ENCODE measurements at places on chromosomes 1 and 21.

DNA sequence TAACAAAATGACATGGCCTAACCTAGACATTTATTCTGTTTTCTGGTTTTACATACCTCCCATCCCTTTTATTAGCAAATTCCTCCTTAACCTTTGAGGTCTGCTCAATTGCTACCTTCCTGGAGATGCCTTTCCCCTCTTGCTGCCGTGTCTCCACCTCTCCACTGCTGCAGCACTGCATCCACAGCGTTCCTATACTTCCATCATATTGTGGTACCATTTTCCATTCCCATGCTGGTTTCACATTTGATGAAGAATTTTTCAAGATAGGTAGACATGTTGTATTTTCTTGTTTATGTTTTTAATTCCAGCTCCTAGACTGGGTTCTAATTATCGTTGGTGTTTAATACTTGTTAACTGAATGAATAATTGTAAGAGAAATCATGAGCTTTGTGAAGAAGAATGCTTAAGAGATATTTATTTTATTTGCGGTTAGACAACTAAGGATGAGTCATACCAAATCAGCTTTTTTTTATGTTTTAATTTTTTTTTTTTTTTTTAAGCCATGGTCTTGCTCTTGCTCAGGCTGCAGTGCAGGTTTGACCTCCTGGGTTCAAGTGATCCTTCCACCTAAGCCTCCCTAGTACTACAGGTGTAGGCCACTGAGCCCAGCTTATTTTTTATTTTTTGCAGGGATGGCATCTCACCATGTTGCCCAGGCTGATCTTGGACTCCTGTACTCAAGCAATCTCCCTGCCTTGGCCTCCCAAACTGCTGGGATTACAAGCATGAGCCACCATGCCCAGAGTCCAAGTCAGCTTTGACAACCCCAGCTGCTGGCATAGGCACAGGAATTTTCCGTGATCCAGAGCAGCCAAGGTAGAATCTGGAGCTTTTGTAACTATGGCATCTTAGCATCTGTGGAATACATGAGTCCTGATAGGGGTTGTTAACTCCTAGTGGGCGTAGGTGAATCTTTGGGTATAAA is 44.0 kb downstream of the ATP6V1G3 start:
- DNase-seq, result no peak

DNA sequence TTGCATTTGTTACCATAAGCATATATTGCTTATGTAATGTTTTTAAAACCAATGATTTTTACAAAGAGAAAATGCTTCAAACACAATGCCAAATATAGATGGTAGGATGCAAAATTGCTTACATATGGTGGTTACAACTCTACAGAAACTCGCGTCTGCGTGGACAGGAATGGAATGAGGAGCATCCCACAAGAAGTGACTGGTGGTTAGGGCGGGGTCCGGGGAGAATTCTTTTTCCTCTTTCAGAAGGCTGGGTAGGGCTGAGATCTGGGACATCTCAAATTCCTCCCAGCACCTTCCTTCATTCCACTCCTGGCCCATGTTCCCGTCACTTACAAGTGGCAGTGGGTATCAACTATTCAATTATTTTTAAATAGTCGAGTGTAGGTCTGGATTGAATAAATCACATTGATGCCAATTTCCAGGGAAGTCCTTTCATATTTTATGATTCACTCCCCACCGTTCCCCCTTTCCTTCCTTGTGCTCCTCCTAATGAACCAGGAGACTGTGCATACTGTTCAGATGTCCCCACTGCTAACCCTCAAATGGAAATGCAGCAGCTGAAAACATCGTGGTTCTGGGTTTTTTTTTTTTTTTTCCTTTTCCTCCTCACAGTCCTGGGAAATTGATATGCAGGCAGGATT is 174.5 kb upstream of the POU3F1 start:
- no peak for DNase-seq

DNA sequence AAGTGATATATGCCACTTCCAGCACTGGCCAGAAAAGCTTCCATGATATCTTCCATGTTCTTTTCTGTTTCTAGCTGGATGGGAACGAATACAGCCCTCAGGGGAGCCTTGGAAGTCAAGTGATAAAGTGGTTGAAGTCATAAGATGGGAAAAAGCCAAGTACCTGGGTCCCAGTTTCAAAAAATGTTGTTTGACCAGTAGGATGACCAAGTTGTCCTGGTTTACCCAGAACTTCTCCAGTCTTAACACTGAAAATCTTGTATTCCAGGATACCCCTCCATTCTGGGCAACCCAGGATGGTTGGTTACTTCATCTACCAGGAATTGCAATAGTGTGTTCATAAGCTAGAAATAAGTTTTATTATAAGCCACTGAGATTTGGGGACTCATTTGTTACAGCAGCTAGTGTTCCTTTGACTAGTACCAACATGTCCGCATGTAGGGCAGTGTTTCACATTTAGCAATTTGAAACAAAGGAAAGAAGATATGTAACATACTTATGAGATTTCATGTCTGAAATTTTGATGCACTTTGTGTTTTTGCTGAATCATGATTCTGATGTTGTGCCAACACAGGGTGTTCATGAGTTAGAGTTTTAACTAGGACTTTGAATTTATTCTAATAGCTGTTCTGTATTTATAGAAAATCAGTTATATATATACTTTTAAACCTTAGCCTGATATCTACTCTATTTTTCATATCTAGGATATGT is 139.9 kb downstream of the TPR start:
- DNase-seq, result no peak

DNA sequence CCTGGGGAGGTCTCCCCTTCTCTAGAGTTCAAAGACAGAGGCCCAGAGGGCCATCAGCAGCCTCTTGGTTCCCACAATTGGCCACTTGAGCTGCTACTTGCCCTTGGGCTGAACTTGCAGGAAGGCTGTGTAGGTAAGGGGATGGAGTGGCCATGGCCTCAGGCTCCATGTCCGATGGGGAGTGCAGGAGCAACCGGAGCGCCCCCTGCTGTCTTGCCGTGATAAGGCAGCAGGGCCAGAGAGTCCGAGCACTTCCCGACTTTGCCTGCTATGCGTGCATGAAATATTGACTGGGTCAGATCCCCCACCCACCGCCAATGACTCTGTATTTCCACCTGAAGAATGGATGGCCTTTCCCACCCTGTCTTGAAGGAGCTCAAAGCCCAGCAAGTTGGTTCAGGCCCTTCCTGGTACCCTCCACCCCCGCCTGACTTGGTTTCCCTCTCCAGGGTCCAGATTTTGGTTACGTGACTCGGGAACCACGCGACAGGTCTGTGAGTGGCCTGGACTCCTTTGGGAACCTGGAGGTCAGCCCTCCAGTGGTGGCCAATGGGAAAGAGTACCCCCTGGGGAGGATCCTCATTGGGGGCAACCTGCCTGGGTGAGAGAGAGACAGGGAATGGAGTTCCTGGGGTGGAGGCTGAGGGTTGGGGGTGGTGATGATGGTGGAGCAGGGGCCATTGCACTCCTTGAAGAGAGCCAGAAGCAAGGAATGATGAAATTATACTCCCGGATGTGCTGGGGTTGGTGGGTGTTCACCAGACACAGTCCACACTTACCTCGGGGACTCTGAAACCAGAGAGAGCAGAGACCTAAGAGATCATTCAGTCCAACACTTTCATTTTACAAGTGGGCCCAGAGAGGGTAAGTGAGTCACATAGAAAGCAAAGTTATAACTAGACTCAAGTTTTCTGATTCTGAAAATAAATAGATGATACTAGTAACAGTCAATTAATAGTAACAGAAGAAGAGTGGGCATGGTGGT is 25.6 kb downstream of the PADI3 start:
- DNase-seq, result peak; percentile 8

- DNase-seq, result no peak
Measured at GRCh38 chr1:81304187-81304586, 496.5 kb upstream of the ADGRL2 start.

GRCh38 chr1:196128835-196129234 is 479.4 kb downstream of the KCNT2 start:
- no peak for DNase-seq

DNA sequence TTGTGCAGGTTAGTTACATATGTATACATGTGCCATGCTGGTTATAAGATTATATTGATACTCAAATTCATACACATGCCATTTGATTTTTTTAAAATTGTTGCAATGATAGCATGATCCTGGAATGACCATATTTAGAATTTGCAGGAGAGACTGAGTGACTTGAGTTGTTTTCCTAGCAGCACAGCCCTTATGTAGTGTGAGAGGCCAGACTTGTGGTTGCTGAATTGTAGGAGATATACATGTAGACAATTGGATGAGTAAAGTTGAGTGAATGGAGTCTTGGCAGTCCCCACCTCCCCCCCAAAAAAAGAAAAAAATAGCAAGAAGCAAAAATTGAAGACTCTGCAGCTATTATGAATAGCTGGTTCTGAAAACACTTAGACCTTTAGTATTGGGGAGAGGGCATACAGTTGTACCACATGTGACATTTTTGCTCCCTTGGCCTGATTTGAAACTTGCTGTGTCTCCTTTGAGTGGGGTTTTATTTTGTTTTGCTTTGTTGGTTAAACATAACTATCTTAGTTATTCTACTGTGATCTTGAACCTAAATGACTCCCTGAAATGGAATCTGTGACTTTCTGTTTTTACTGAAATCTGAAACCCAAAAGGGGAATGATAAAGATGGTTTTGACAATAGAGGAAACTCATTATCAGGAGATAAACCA is 280.3 kb downstream of the HMCN1 start:
- no peak for DNase-seq

- DNase-seq, result no peak
Measured at GRCh38 chr1:36871146-36871971, 163.0 kb downstream of the GRIK3 start.

DNA sequence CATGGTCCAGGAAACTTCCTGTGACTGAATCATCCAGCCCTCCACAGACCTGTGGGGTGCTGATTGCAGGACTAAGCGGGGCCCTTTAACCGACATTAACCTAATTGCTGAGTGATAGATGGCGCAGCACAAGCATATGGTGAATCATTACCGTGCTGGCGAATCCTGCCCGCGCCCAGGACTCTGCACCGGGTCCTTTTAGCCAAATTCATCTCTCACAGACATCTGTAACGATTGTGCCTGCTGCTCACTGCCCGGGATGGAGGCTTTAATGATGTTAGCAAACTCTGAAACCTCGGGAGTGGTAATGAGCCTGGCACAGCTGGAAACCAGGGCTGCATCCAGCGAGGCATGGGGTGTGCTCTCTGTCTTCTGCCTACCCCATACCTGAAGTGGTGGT is 147.3 kb upstream of the CD34 start:
- no peak for DNase-seq

- DNase-seq, result no peak
Measured at GRCh38 chr1:167623951-167624350, 6.1 kb upstream of the RCSD1 start.

- DNase-seq, result no peak
Measured at GRCh38 chr1:178768423-178768822, 43.4 kb downstream of the RALGPS2 start.

All from stimulated activated CD4-positive, alpha-beta T cell treated with anti-CD3 and anti-CD28 coated beads, Interleukin-4, amount 100 ng/mL, for 4 hours (primary cell).